Stimulated activated CD4-positive, alpha-beta T cell treated with anti-CD3 and anti-CD28 coated beads, Interleukin-1b, Interleukin-23, amount 100 ng/mL, for 24 hours (primary cell): ENCODE measurements at places on chromosomes 11 and 22.

GRCh38 chr22:37021710-37022482 lies 2.4 kb downstream of the MPST start:
- DNase-seq, result peak; percentile 40

GRCh38 chr11:104895634-104896033 lies 2.6 kb downstream of the CASP12 start:
- no peak for DNase-seq

GRCh38 chr22:46104881-46105493 lies 45.3 kb upstream of the PPARA start:
- DNase-seq, result no peak

GRCh38 chr22:43066844-43067385 lies 22.3 kb downstream of the TTLL1 start:
- no peak for DNase-seq

GRCh38 chr11:70586261-70587074 lies 188.1 kb downstream of the CTTN start:
- no peak for DNase-seq

DNA sequence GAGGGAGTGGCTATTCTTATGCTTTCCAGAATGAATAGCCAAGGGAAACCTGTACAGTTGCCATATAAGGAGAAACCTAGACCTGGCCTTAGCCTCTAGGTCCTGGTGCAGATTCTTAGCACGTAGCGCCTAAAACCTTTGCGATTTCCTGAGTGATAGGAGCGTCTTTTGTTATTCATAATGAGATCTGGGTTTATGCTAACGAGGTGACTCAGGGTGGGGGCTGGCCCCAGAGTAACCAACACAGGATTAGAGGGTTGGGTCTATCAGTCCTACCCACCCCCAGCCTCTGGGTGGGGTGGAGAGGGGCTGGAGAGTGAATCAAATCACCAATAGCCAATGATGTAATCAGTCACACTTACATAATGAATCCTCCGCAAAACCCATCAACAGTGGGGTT lies 73.4 kb upstream of the PARVG start:
- DNase-seq, result no peak

DNA sequence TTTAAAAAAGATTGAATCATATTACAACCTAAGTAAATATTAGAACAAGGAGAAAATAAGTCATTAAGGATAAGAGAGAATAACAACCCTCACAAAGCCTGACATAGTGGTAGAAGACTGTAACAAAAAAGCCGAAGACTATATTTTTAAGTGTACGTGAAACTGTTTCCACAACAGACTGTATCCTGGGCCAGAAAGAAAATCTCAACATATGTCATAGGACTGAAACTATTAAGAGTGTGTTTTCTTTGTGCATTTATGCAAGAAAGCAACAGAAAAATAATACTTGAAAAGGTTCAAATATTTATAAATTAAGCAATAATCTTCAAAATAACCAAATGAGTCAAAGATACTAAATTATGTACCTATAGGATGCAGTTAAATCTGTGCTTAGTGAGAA lies 309.8 kb downstream of the CASP12 start:
- DNase-seq, result no peak

- no peak for DNase-seq
Measured at GRCh38 chr22:20203552-20204201, 52.8 kb upstream of the CCDC188 start.

- no peak for DNase-seq
Measured at GRCh38 chr11:113240790-113241635, 73.4 kb upstream of the TTC12 start.

GRCh38 chr11:72735495-72736027 lies 16.6 kb downstream of the ARAP1 start:
- no peak for DNase-seq

DNA sequence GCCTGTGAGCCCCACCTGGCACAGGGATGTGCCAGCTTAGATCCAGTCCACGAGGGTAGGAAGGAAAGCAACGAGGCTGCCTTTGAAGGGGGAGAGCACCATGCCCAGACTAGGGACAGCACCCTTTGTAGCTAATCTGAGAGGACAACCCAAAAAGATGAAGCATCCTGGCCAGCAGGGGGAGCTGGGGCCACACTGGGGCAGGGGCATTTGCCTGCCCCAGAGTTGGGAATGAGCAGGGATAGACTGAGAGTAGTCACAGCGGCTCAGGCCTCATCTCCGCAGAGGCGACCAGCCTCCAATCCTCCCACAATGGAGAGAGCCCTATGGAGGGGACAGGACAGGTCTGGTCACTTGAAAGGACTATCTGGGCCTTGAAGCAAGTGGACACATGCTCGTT lies 16.4 kb downstream of the LMO1 start:
- no peak for DNase-seq

DNA sequence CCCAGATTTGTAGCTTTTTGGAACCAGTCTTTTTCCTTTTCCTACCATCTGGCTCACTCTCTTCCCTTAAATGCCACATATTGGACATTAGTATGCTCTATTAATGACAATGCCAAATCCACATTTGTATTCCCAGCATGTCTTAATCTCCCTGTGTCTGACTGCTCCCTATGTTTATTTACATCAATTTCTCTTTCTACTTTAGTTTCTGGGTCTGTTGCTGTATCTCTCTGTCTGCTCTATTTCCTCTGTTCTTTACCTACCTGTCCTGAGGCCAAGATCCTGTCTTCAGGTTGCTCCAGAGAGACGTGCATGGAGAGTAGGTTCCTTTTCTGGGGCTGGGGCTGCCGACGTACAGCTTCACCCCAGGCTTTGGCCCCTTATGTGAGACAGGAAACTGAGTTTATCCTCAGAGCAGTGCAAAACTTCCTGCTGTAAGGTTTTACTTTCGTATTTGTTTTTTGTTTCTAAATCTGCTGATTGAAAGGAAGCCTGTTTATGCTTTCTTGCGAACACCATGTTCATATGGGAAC lies 25.6 kb downstream of the OR2AG2 start:
- no peak for DNase-seq

DNA sequence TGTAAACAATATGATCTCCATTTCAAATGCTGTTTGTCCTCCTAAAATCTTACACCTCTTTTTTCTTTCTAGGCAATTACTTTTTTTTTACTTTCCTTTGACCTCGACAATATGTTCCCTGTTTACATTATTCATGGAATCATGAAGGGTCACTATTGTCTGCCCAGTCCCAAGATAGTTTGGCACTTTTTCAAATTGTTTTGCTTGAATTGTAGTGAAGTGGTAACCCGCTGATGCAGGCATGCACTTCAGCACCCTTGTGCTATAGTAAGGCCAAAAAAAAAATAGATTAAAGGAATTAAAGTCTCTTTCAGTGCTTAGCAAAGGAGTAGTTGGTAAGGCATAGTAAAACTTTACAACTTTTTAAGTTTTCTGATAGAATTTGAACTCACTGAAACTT lies 90.9 kb downstream of the PAX6 start:
- DNase-seq, result no peak

- no peak for DNase-seq
Measured at GRCh38 chr11:2582351-2582945, 117.3 kb downstream of the KCNQ1OT1 start.
